ENCODE measurements at places on chromosomes 3 and 15.

DNA sequence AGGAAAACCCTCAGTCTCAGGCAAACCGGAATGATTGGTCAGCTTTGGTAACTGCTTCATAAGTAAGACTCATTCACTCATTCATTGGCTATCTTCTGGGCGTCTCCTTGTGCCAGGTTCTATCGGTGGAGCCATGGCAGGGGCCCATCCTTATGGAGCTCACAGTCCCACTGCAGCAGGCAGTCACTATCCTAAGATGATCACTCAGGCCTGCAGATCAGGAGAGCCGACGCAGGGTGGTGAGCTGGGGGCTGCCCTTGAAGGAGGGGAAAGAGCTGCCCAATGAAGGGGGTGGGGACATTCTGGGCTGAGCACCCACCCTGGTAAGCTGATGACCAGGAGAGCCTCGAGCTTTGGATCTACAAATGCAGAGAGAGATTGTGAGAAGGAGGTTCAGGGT, 20.5 kb upstream of the FGD5 start:
- no peak for DNase-seq

GRCh38 chr3:126209741-126210140, 29.4 kb upstream of the ALDH1L1 start:
- no peak for DNase-seq

GRCh38 chr3:170909129-170909903, 879 bp upstream of the EIF5A2 start:
- no peak for DNase-seq

GRCh38 chr3:69740103-69741021, 1.1 kb downstream of the MITF start:
- DNase-seq, result no peak

DNA sequence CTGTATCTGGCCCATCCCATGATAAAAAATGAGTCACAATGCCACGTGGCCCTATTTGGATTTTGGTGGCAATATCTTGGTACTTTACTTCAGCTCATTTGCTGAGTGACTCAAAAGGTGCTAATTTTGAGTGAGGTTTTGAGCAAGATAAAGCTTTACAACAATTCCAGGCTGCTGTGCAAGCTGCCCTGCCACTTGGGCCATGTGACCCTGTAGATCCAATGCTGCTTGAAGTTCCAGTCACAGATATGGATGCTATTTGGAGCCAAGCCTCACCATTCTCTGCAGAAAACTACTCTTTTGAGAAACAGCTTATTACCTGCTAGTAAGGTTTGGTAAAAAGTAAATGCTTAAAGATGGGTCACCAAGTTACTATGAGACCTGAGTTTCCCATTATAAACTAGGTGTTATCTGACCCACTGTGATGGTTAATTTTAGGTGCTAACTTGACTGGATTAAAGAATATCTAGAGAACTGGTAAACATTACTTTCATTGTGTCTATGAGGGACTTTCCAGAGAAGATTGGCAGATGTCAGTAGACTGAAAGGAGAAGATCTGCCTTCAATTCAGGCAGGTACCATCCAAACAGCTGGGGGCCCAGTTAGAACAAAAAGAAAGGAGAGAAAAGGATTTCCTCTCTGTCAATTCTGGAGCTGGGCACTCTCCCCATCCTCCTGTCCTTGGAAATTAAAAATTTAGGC, 1083.9 kb downstream of the DIPK2A start:
- no peak for DNase-seq

- DNase-seq, result no peak
These were observed 35.4 kb downstream of the SEMA5B start for GRCh38 chr3:122992133-122992532.

- no peak for DNase-seq
These were observed 206.7 kb upstream of the TBC1D5 start for GRCh38 chr3:17949101-17949500.

- DNase-seq, result no peak
These were observed 27.4 kb downstream of the IDH2 start for GRCh38 chr15:90074916-90075315.

DNA sequence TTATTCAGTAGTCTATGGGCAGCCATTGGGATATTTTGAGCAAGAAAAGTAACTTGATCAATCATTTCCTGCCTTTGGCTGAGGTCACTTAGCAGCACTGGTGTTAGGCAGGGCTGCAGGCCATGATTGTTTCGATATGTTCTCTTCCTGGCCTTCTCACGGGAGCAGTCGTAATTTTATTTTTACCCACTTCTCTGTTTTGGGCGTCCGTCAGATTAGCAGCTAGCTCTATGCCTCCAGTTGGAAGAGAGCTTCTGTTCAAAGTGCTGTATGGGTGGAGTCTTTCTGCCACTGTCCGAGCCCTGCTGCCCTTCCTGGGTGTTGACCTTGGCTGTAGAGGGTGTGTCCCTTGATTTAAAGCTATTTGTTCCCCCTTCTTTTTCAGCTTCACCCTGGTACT, 123.4 kb upstream of the ROPN1 start:
- DNase-seq, result no peak

- DNase-seq, result no peak
These were observed 64.0 kb downstream of the P3H2 start for GRCh38 chr3:190056742-190057141.

GRCh38 chr3:121491683-121492320, 54.0 kb downstream of the POLQ start:
- DNase-seq, result no peak

DNA sequence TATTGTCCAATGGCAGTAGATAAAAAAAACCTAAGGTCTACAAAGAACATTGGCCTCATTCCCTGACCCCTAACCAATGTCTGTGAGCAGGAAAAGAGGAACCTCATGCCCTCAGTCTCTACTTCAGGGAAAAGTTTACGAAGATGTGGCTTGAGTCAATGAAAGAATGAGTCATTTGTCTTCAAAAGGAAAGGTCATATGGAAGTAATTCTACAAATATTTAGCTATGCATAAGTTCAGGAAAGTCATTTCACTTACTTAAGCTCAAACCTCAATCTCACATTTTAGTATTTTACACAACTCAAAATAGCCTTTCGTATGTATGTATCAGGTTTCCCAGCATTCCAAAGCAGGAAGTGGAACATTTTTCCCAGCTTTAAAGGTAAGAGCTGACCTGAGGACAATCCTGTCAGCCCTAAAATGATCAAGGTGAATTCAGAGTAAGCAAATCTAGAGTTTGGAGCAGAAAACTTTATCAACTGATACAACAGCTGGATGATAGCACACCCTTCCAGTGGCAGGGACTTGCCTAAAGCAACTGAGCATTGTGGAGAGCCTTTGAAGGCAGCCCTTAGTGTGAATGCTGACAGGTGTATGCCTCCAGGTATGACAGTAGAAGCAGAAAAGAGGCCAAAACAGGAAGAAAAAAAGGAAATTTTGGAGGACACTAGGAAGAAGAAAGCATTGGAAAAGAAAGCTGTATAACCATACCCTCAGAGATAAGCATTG, 53.9 kb upstream of the ACKR4 start:
- no peak for DNase-seq

DNA sequence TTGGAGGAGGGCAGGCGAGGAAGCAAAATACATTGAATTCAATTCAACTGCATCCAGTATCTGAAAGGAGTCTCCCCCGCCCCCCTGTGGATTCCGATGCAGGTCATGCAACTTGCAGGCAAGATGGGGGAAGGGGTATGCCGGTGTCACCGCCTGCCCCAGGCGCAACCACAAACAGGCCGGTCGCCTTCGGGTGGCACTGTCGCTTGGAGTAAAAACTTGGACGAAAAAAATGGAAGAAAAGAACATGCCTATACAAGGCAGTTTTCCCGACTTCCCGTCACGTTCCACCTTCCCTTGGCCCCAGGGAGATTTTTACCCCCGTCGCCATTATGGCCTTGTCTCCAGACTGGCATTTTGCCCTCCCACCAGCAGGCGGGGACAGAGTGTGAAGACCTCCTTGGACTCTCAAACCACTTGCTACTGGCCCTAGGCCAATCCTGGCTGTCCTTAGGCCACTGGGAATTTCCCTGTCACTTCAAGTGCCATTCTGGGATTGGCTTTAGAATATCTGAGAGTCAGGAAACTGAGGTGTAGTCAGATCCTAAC, 1.6 kb upstream of the NTRK3 start:
- no peak for DNase-seq

DNA sequence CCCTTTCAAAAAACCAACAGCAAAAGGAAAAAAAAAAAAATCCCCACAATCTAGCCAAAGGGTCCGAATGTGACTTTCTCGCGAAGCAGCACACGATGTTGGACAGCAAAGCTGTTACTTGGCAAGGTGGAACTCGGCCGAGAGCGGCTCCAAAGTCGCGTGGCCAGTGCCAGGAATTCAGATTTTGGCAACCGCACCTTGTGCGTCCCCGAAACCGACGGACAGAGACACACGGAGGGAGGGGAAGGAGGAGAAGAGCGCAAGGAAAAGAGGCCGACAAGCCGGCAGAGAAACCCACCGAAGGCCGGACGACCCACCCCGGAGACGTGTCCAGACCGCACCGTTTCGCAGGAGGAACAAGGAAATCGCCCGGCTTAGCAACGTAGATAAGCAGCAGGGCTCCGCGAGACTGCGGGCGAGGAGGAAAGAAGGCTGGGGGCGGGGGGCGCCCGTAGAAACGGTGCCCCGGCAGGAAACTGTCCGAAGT, 517.3 kb downstream of the MECOM start:
- DNase-seq, result no peak
